IMR-90 (cell line): ENCODE measurements at places on chromosomes 3 and 15. TPM values are rescaled to one million over a fixed set of nuclear protein-coding genes. Genes with fewer than 3 reads are reported as not detected.

The GPR62 gene
- polyA plus RNA-seq, result not detected in 2 replicates

The SPESP1 gene
- 2.9 TPM in 2 replicates for polyA plus RNA-seq

The BBX gene
- 13.5 and 13.6 TPM in 2 replicates for polyA plus RNA-seq

The SAXO2 gene
- polyA plus RNA-seq, result 0.14 and 0.42 TPM in 2 replicates

The RLBP1 gene
- polyA plus RNA-seq, result not detected in 2 replicates

The FES gene
- 10.5 and 12.5 TPM in 2 replicates for polyA plus RNA-seq

The IL16 gene
- 0.24 and 0.27 TPM in 2 replicates for polyA plus RNA-seq

The LRRC31 gene
- not detected in 2 replicates for polyA plus RNA-seq

The PSMA4 gene
- 209 and 239 TPM in 2 replicates for polyA plus RNA-seq

The ANXA2 gene
- polyA plus RNA-seq, result 6,722 and 7,454 TPM in 2 replicates

The CPN2 gene
- 0.07 TPM in 2 replicates for polyA plus RNA-seq

The P2RY12 gene
- polyA plus RNA-seq, result not detected in 2 replicates

The ACKR2 gene
- polyA plus RNA-seq, result 0.07 and 0.10 TPM in 2 replicates

The POPDC2 gene
- polyA plus RNA-seq, result 0.29 and 0.32 TPM in 2 replicates

The BBS4 gene
- polyA plus RNA-seq, result 10.5 and 21.0 TPM in 2 replicates

The REC114 gene
- polyA plus RNA-seq, result not detected in 2 replicates

The ROPN1 gene
- polyA plus RNA-seq, result 0.03 TPM in 1 of 2 replicates, not detected in the other

The CELSR3 gene
- 0.59 and 0.63 TPM in 2 replicates for polyA plus RNA-seq

The B2M gene
- 2,100 and 3,394 TPM in 2 replicates for polyA plus RNA-seq

The CHRFAM7A gene
- not detected in 2 replicates for polyA plus RNA-seq

The FETUB gene
- polyA plus RNA-seq, result not detected in 2 replicates

The SLC2A2 gene
- not detected in 2 replicates for polyA plus RNA-seq

The NPAP1 gene
- not detected in 2 replicates for polyA plus RNA-seq

The VGLL3 gene
- 46.2 and 71.4 TPM in 2 replicates for polyA plus RNA-seq

The XIRP1 gene
- polyA plus RNA-seq, result 0.03 and 0.07 TPM in 2 replicates

The CSPG5 gene
- polyA plus RNA-seq, result 0.10 TPM in 2 replicates
